Stimulated activated CD8-positive, alpha-beta memory T cell treated with anti-CD3 and anti-CD28 coated beads, Interleukin-7, amount 100 ng/mL, for 1 hour (primary cell): ENCODE measurements at places on chromosomes 12 and 14.

GRCh38 chr12:1994429-1995143, 9.7 kb downstream of the DCP1B start:
- DNase-seq, result no peak

DNA sequence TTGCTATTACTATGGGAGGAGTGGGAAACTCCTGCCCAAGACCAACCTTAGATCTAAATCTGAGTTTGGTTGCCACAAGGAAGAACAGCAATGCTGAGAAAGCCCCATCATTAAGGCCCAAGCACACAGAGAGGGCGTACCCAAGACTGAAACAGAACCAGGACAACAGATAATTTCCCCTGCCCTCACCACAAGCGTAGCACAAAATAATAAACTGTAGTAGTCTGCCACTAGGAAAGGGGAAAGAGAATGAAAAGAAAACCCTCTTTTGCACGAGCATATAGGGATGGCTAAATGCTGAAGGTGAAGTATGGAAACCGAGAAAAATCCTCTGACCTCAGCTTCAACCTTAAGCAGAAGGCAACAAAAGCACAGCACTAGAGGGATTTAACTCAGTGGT, 76.5 kb upstream of the DHRS4 start:
- no peak for DNase-seq

DNA sequence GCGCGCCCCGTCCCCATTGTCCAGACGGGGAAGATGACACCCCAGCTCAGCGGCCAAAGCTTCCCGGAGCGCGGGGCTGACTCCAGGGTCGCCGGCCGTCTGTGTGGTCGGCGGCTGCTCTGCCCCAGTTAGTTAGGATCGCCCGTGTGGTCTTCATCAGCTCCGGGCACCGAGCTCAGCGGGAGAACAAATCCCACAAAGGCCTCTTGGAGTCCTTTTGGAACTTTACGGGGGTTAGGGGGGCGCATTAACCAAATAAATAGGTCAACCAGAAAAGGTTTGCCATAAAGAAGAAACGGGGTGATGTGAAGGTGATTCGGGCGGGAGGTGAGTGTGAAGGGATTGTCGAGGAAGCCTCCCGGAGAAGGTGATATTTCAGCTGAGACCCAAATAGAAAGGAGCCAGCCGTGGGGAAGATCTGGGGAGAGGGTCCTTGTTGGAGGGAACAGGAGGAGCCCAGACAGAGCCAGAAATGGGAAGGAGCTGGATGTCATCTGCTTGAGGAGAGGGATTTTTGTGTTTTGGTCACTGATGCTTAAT, 697 bp downstream of the ATP6V0A2 start:
- no peak for DNase-seq

GRCh38 chr12:11412731-11413130, 17.4 kb upstream of the PRB2 start:
- DNase-seq, result no peak
